ENCODE measurements at places on chromosomes 16 and 17.

GRCh38 chr16:78462288-78463208 is 363.1 kb downstream of the WWOX start:
- no peak for DNase-seq

GRCh38 chr17:59761385-59762048 is 54.1 kb downstream of the VMP1 start:
- peak; percentile 85 for DNase-seq

DNA sequence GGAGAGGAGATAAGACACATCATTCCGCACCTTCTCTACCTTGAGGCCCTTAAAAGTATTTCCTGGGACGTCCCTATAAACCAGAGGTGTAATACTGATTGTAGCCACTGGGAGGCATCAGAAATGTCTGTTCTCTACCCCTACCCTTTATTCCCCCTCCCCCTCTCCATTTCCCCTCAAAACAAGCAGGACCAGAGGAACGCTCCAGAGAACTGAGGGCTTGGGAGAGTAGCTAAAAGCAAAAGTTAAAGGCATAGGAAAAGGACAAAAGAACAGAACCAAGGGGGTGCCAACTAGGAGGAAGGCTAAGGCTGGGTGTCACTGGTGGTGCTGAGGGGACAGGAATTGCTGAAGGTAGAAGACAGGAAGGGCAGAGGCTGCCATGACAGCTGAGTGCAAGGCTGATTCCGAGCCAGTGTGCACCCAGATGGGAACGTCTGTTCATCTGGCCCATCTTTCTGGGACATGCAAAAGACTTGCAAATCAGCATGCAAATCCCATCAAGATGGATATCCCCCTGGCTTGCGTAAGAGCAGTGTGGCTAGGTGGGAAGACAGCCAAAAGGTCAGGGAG is 6.7 kb downstream of the CAMTA2 start:
- DNase-seq, result peak; percentile 73

- DNase-seq, result no peak
Observed at GRCh38 chr16:79656553-79657115, 56.1 kb upstream of the MAF start.

GRCh38 chr17:47288531-47289116 is 35.0 kb downstream of the ITGB3 start:
- peak; percentile 42 for DNase-seq

Measured in cardiac fibroblast (primary cell).